ENCODE measurements at places on chromosomes 13 and 19. TPM values are rescaled to one million over a fixed set of nuclear protein-coding genes. Genes with fewer than 3 reads are reported as not detected.

DNA sequence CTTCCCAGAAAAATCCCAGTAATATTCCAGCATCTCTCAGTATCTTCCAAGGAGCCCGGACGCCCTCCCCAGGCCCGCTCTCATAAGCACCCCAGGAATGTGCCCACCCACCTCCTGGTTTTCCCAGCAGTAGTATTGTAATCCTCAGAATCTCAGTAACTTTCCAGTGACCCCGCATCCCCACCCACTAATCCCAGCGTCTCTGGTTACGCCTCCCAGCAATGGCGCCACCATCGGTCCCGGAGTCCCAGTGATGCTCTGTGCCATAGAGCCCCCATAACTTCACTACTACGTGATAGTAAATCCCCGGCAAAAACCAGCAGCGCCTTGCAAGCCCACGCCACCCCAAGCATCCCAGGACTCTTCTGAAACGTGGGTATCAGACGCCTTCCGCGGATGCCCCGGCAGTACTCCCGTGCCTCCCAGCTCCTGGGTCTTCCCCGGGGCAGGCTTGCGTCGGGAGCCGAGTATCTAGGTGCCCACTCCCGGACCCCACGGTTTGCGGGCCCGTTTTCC lies 928 bp upstream of the PNPLA6 start:
- peak overlapping the region; percentile 81 for H3K27ac ChIP-seq
- no peak for DNase-seq
- peaks cover 4% of the 10 kb centered on the region for H3K4me1 ChIP-seq
- peak overlapping the region; percentile 96 for H3K4me3 ChIP-seq
- H3K36me3 ChIP-seq, result peaks cover 4% of the 10 kb centered on the region
- no peaks in the 10 kb centered on the region for H3K27me3 ChIP-seq

- no peak for DNase-seq
- H3K27ac ChIP-seq, result no peak overlapping the region
- H3K4me3 ChIP-seq, result no peak overlapping the region
- no peaks in the 10 kb centered on the region for H3K27me3 ChIP-seq
- no peaks in the 10 kb centered on the region for H3K36me3 ChIP-seq
These were observed 28.8 kb upstream of the OXGR1 start for GRCh38 chr13:97023117-97023516.

DNA sequence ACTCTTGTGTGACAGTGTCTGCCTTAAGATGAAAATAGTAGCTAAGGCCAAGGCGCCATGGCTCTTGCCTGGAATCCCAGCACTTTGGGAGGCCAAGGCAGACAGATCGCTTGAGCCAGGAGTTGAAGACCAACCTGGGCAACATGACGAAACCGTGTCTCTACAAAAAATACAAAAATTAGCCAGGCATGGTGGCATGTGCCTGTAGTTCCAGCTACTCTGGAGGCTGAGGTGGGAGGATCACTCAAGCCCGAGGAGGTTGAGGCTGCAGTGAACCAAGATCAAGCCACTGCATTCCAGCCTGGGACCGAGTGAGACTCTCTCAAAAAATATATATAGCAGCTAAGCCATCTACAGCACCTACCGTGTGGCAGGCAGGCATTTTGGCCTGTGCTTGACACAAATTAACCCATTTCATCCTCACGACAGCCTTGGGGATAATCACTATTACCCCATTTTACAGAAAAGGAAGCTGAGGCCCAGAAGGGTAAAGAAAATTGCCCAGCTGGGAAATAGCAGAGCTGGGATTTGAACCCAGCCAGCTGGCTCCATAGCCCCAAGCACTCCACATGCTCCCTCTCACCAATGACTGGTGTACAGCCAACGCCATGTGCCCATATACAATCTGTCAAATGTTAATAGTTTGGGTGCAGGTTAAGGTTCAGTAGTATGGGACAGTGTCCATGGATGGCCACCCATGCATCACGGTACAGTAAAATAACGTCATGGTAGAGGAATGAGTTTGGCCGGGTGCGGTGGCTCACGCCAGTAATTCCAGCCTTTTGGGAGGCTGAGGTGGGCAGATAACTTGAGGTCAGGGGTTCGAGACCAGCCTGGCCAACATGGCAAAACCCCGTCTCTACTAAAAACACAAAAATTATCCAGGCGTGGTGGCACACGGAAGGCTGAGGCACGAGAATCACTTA lies 3.1 kb downstream of the SLC1A5 start:
- peaks cover 58% of the 10 kb centered on the region for H3K4me1 ChIP-seq
- peak overlapping the region; percentile 91 for H3K27ac ChIP-seq

DNA sequence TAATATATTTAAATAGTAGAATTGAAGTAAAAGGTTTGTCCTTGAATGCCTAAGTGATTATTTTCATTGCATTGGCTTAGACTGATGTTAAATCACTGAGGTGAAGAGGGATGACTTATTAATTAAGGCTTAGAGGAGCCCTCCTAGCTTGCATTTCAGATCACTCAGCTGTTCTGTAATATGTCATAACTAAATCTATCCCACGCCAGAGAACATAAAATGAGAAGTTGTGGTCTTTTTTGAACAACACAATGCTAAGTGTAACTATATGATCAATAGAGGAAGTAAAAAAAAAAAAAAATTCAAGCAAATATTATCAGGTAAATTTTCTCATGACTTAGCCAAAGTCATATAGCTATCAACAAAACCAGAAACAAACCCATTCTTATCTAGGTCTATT lies 752.2 kb downstream of the GPC5 start:
- H3K27ac ChIP-seq, result no peak overlapping the region
- no peaks in the 10 kb centered on the region for H3K36me3 ChIP-seq
- no peaks in the 10 kb centered on the region for H3K4me1 ChIP-seq
- no peaks in the 10 kb centered on the region for H3K27me3 ChIP-seq
- no peak for DNase-seq

- H3K27ac ChIP-seq, result no peak overlapping the region
- peaks cover 26% of the 10 kb centered on the region for H3K4me1 ChIP-seq
- no peak overlapping the region for H3K4me3 ChIP-seq
- no peaks in the 10 kb centered on the region for H3K36me3 ChIP-seq
- peak; percentile 70 for DNase-seq
These were observed 572.8 kb downstream of the PCDH9 start for GRCh38 chr13:66657165-66657881.

GRCh38 chr13:28574617-28575142 lies 79.8 kb upstream of the FLT1 start:
- H3K27ac ChIP-seq, result peak overlapping the region; percentile 22
- DNase-seq, result peak; percentile 95
- H3K4me1 ChIP-seq, result peaks cover 7% of the 10 kb centered on the region
- no peaks in the 10 kb centered on the region for H3K36me3 ChIP-seq
- H3K27me3 ChIP-seq, result no peaks in the 10 kb centered on the region

DNA sequence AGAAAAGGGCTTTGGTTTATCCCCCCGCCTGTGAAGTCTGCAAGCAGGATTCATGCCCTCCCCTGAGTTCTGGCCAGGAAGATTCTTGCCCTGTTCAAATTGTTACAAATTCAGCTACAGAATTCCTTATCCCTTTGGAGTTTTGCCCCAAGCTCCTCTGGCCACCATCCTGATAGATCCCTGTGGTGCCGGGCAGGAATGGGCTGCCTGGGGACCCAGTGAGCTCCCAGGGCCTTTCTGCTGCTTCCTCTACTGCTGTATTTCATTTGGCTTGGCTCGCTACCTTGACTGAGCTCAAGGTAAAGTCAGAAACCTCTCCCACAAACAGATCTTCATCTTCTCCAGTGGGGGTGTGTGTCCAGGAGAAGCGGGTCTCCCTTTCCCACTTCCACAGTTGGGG lies 194.6 kb upstream of the NBEA start:
- no peaks in the 10 kb centered on the region for H3K27me3 ChIP-seq
- H3K4me1 ChIP-seq, result no peaks in the 10 kb centered on the region
- no peak overlapping the region for H3K4me3 ChIP-seq
- no peaks in the 10 kb centered on the region for H3K36me3 ChIP-seq

- H3K4me1 ChIP-seq, result peaks cover 21% of the 10 kb centered on the region
- no peaks in the 10 kb centered on the region for H3K27me3 ChIP-seq
- peak overlapping the region; percentile 63 for H3K4me3 ChIP-seq
- DNase-seq, result no peak
- H3K27ac ChIP-seq, result peak overlapping the region; percentile 89
- no peaks in the 10 kb centered on the region for H3K36me3 ChIP-seq
These were observed 708 bp upstream of the ESD start for GRCh38 chr13:46797501-46798237.

The POU4F1 gene
- total RNA-seq, result not detected

Measured in HCT116 (cell line).